ENCODE measurements at places on chromosomes 7 and 10.
A peak's percentile ranks its signal among the peaks of the same experiment; 100 is the strongest.

DNA sequence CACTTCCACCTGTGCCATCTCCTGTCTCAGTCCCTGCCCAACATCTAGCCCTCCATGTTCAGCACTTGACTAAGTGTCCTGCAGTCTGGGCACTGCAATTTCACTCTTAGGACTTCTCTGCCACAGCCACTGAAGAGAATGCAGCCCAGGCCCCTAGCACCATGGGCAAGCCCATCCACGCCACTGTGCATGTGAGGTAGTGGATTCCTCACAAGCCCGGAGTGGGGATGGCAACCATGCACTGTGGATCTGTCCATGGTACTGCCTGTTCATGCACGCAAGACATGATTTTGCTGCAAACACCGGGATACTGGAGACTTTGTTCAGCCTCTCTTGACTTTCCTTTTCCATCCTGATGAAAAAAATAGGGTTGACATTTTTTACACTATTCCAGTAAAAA, 12.3 kb downstream of the DDC start:
- DNase-seq = peak; percentile 70

DNA sequence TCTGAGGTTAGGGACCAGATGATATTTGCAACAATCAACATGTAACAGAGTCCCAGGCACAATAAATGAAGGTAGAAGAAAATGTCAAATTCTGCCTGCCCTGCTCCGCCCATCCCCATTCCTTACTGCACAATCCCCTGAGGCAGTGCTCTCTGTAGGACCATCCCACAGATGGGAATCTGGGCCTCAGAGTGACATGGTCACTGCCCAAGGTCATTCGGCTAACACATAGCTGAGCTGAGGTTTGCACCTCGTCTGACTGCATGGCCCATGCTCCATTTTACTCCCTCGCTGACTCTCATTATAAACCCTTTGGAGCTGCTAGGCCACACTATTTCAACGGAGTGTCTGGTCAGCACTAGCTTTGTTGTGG, 1.2 kb downstream of the HOGA1 start:
- DNase-seq = no peak

GRCh38 chr10:12644380-12645144, 295.2 kb downstream of the CAMK1D start:
- DNase-seq = no peak

- DNase-seq = peak; percentile 82
Observed at GRCh38 chr10:119316729-119317097, 109.3 kb downstream of the GRK5 start.

DNA sequence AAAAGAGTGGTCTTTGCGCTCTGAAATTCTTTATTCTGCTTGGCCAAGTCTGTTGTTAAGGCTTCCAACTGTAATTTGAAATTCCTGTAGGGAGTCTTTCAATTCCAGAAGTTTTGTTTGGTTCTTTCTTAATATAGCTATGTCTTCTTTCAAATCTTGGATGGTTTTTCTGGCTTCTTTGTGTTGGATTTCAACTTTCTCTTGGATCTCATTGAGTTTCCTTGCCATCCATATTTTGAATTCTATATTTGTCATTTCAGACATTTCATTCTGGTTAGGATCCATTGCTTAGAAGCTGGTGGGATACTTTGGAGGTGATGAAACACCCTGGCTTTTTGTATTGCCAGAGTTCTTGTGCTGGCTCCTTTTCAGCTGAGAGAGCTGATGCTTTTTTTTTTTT, 55.5 kb downstream of the ZNF783 start:
- DNase-seq = no peak

- DNase-seq = no peak
Observed at GRCh38 chr7:155670521-155670920, 26.1 kb downstream of the RBM33 start.

- no peak for DNase-seq
Observed at GRCh38 chr7:73840715-73841379, 1.5 kb downstream of the METTL27 start.

- DNase-seq = no peak
Observed at GRCh38 chr7:767580-767940, 40.5 kb upstream of the PRKAR1B start.

- peak; percentile 33 for DNase-seq
Observed at GRCh38 chr10:44864051-44864450, 47.1 kb upstream of the TMEM72 start.

DNA sequence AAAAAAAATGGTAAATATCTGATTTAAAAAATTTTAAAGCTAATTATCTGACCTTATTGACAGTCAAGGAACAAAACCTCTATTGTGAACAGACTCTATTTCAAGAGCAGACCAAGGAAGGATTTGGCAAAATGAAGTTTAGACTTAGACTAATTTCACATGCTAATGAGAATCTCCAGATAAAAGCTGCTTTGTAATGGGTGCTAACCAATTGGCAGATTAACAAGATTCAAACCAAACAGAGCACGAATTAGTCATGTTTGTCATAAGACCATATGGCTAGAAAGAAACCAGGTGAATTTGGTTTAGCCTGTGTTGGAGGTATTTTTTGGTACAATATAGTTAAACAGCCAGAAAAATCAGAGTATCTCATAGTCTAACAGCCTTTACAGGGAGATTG, 429.1 kb upstream of the NFE2L3 start:
- DNase-seq = no peak

DNA sequence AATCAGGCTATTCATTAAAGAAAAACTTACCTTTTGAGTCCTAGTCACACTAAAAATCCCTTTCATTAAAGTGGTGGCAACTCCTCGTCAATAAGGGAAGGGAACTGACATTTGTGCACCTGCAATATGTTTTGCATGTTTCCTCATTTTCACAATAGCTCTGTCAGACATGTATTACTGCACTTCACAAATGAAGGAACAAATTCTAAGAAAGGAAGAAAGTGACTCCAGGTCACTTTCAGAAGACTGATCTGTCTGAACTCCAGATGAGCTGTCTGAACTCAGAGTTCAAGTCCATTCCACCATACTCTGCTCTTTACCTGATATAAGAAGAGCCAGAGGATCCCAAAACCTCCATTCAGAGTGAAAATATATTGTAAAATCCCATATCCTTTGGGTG, 50.3 kb upstream of the GSAP start:
- no peak for DNase-seq

- DNase-seq = no peak
Observed at GRCh38 chr7:41538810-41539724, 163.8 kb downstream of the INHBA start.

DNA sequence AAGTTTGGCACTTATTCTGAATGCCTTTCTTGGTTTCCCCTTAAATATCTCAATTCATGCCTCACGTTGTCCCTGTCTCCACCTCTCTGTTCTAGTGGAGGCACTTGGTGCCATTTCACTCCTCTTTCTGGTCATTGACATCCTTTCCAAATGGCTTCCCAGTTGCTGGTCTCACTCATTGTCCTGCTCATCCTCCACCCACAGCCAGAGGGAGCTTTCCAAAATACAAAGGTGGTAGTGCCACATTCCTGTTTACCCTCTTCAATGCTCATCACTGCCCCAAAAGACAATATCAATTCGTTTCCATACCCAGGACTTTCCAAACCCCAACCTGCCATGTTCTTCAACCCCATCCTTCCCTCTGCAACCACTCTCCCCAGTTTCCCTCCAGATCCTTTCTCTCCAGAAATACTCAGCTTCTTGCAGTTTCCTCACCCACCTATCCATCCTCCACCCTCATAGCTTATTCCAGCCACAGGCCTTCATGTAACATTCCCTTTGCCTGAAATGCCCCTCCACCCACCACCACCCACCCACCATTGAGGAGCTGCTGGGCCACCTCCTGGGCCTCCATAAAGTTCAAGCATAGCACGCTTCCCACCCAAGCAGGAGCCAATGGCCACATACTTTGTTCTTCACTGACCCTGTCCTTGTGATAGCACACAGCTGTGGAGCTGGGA, 63.1 kb upstream of the ADRB1 start:
- DNase-seq = peak; percentile 15

- peak; percentile 62 for DNase-seq
Observed at GRCh38 chr10:84333864-84334451, 5.6 kb downstream of the CCSER2 start.

- no peak for DNase-seq
Observed at GRCh38 chr7:17362439-17363105, 64.1 kb downstream of the AHR start.

DNA sequence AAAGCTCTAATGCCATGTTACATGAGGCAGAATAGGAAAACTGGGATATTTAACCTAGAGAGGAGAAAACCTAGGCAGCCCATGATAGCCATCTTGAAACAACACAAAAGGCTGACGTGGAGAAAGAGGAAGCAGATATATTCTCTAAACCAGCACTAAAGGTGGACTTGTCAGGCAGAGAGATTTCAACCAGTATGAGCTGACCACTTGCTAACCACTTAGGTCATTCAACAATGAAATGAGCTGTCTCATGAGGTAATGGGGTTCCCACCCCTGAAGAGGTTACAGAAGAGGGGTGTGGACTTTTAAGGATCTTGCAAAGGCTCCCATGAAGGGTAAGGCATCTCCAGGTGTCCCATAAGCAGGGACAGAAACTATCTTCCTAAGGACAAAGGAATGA, 26.8 kb upstream of the EGR2 start:
- DNase-seq = no peak

- DNase-seq = no peak
Observed at GRCh38 chr7:12337095-12337494, 66.6 kb downstream of the VWDE start.

DNA sequence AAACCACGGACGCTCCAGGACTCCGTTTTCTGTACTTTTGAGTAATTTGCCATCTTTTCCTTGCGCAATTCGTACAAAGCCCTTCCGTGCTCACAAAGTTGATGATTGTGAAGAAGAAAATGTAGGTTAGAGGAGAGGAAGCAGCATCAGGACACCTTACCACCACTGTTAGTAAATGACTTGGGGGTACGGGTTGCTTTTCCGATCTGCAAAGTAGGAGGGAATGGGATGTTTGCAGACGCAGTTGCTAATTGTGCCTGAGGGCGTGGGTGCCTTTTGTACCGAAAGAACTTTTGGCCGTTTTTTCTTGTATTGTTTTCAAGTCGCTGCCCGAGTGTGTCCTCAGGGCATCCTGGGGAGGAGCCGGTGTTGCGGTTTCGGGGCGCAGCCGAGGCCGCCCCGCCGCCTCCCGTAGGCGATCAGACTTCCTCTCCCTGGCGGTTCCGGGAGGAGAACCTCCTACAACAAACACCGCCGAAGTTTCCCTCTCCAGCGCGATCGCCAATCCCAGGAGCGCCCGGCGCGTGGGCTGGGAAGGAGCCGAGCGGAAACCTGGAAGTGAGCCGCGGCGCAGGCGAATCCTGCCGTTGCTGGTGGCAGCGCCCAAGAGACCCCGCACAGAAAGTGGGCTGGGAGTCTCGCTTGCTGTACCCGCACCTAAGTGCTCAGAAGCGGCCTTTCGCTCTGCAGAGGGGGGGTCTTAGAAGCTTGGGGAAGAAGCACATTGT, 1.0 kb downstream of the PRR15 start:
- peak; percentile 79 for DNase-seq

DNA sequence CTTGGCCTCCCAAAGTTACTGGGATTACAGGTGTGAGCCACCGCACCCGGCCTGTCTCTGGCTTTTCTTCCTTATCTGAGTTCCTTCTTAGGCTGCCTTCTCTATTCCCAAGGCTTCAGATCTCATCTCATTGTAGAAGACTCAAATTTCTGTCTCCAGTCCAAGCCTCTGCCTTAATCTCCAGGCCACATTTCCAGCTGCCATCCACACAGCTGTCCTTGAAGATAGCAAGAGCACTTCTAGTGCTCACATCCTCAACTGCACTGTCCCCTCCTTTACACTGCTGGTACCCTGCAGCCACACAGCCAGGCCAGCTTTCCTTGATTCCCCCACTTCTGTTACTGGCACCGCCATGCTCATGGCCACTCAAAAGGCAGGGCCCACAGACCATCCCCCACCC, 35.6 kb downstream of the POLL start:
- no peak for DNase-seq

GRCh38 chr10:69215405-69216171, 4.5 kb upstream of the HKDC1 start:
- no peak for DNase-seq

DNA sequence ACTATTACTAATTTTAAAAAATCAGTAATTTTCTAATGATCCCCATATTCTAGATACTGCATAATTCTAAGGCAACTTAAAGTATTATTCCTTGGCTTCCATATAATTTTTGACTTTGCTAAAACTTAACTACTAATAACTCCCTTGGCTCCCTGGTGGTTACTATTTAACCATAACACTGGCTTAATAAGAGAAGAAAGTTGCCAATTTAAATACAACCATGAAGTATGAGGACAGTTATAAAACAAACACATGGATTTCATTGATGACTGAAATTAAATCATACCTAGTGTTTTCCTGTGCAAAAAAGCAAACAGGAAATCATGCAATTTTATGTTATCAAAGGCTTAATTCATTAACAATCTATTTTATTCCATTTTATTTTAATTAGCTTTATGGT, 1073.9 kb downstream of the GRM8 start:
- DNase-seq = no peak

GRCh38 chr10:112313911-112314310, 30.7 kb downstream of the TECTB start:
- no peak for DNase-seq

DNA sequence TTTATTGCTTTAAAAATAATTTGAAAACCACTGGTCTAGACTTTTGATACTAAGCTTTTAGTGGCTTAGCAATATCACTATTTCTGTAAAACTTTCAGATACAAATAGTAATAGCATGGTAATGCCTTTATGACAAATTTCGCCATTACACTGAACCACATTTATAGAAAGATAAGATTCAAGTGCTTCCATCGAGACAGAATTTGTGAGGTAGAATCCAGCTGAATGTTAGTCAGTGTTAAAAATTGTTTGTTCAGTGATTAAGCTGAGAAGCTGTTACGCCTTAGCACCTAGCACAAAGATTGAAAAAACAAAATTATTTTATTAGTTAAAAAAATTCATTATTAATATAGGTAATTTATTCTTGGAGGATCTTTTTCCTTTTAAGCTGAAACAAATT, 36.5 kb downstream of the GNAT3 start:
- DNase-seq = peak; percentile 57

DNA sequence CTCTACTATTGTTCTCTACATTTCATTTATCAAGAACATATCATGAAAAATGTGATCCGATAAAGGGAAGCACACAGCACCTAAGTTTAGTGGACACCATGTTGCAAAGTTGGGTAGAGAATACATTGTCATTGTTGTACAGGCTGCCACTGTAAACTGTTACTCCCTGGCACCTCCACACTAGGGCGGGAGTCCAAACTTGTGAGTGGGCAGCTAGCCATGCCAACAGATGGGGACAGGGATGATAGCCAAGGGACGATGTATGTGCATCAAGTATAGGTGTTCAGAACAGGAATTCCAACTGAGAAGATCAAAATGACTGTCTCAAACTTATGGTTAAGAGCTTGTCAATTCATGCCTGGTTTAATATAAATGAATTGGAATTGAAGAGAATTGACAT, 31.1 kb upstream of the COMMD3 start:
- DNase-seq = no peak

DNA sequence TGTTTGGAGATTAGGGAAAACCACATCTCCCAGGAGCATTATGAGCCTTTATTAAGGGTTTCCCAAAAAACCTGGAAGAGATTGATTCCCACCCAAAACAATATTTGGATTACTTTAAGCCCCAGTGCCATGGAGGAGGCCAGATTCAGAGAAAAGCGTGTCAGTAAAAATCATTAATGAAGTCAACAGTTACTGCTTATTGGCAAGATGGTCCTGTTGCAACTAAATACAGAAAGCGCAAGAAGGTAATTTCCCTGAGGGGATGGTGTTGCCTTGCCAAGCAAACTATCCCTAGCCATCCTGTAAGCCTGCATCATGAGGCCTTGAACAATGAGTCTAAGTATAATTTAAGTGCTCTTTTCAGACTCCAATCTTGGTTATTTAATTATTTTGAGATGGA, 156.6 kb downstream of the SPAG6 start:
- no peak for DNase-seq

- no peak for DNase-seq
Observed at GRCh38 chr10:80277016-80277415, 12.4 kb downstream of the MAT1A start.
